ENCODE measurements at places on chromosomes 16 and 17. TPM values are rescaled to one million over a fixed set of nuclear protein-coding genes. Genes with fewer than 3 reads are reported as not detected.

Gene TAT
- total RNA-seq, result not detected

Gene SDR42E1
- 2.1 TPM for total RNA-seq

Gene TMEM98
- 60.0 TPM for total RNA-seq

- peak; percentile 95 for ATAC-seq
Measured at GRCh38 chr17:42311240-42312034, 23.1 kb downstream of the STAT5A start.

- ATAC-seq, result no peak
Measured at GRCh38 chr17:21172846-21173245, 41.1 kb downstream of the TMEM11 start.
